D721Med (cell line): ENCODE measurements at places on chromosomes 6 and 20.

DNA sequence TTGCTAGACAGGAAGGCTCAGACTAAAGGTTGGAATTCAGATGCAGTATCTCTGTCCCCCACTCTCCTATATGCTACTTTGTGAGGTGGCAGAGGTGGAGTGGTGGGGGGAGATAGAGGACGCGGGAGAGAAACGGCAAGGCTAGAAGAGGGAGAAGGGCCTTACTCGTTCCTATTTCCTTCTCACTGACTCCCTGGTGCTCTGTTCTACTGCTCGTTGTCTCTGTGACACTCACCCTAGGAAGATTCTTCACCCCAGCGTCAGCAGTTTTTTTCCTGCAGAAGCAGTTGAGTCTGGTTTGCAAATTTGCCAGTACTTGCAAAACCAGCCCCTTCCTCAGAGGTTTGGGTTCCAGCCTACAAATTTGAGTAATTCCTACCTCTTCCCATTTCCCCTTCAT lies 801.1 kb upstream of the SLC35B3 start:
- DNase-seq = no peak

DNA sequence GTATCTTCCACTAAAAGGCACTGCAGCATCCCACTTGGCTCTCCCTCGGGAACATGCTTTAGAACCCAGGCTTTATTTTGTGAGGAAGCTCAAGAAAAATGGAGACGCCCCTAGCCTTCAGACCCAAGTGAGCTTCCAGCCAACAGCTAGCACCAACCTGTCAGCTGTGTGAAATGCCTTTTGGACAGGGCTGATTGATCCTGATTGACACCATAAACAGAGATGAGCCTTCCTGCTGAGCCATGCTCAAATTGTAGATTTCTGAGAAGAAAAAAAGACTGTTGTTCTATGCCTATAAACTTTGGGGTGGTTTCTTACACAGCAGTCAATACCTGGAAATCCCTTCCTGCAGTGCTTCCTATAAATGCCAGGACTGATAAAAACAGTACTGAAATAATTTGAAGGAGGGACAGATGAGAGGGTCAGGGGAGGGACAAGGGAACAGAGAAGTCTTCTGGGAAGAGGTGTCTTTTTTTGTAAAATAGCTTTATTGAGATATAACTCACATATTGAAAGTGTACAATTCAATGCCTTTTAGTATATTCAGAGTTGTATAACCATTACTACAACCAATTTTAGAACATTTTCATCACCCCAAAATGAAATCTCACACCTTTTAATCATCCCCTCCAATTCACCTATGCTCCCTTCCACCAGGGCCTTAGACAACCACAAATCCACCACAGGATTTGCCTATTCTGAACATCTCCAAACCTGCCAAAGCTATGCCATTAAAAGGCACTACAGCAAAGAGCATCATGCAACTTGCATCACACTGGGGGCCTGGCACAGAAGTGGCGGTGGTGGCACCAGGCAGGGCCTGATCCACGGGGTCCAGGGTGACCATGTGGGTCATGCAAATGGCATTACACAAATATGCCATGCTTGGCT lies 2.7 kb upstream of the STK4 start:
- no peak for DNase-seq

DNA sequence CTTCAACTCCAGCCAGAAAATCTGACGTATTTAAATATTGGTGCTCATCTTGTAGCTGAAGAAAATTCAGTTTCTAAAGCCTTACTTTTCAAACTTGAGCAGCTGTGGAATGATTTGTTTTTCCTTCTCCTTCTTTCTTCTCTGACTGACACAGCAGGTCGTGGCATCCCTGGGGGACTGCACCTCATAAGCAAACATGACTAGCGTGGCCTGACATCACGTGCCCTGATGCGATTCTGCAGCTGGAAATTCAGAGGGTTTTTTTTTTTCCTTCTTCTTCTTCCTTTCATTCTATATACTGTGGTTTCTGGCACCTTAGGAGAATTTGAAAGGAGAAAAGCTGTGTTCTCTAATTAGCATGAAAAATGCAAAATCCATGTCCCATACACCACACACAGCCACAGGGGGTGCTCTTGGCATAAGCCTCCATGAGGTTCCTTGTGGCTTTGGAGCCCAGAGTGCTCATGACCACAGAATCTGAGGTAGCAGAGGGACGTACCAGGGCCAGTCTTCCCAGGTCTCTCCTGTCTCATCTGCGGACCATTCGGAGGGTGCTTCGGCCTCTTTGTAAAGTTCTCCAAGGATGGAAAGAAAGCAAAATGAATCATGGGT lies 258.5 kb upstream of the CDH4 start:
- no peak for DNase-seq

GRCh38 chr20:45187693-45188092 lies 13.0 kb downstream of the PI3 start:
- DNase-seq = no peak

DNA sequence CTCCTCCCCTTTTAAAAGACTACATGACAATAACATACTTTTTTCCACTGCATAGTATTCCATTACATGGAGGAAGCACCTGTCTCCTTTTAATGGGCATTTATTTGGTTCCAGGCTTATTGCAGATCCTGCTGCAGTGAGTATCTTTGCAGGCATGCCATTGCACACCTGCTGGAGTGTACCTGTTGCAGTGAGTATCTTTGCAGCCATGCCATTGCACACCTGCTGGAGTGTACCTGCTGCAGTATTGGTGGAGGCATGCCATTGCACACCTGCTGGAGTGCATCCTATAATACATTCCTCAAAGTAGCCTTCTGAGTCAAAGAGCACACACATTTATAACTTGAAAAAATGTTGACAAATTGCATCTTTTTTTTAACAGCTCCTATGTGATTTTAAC lies 1.6 kb downstream of the BFSP1 start:
- no peak for DNase-seq

GRCh38 chr6:107750176-107750797 lies 73.8 kb downstream of the SCML4 start:
- no peak for DNase-seq

DNA sequence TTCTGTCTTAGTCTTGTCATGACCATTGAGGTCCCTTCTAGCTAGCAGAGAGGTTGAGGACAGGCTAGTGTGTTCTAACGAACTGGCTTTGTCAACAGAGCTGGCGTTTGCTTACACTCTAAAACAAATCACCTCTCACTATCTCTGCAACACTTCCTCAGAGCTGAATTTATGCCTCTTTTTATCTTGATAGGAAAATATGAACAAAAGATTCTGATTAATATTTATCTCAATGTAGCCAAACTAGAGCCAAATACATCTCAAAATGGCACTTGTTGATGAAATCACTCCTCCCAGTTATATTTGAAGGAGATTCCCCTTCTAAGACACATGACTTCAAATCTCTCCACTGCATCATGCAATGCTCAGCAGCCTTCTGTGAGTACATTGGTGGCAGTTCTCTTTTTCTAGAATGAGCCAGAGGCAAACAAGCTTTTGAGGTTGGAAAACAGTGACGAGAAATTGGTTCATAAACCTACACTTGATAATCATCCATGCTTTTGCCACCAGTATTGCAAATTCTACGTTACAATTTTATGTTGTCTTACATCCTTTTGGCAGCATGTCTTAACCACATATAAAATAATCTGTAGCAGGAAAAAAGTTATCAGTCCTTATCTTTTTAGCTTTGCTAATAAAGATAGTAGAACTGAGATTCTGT lies 615.7 kb upstream of the CITED2 start:
- DNase-seq = no peak

DNA sequence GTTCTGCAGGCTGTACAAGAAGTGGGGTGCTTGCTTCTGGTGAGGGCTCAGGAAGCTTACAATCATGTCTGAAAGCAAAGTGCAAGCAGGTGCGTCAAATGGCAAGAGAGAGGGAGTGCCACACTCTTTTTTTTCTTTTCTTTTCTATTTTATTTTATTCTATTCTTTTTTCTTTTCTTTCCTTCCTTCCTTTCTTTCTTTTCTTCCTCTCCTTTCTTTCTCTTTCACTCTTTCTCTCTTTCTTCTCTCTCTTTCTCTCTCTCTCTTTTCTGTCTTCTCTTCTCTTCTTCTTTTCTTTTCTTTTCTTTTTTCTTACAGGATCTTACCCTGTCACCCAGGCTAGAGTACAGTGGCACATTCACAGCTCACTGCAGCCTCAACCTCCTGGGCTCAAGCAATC lies 19.5 kb downstream of the ACOT13 start:
- no peak for DNase-seq

DNA sequence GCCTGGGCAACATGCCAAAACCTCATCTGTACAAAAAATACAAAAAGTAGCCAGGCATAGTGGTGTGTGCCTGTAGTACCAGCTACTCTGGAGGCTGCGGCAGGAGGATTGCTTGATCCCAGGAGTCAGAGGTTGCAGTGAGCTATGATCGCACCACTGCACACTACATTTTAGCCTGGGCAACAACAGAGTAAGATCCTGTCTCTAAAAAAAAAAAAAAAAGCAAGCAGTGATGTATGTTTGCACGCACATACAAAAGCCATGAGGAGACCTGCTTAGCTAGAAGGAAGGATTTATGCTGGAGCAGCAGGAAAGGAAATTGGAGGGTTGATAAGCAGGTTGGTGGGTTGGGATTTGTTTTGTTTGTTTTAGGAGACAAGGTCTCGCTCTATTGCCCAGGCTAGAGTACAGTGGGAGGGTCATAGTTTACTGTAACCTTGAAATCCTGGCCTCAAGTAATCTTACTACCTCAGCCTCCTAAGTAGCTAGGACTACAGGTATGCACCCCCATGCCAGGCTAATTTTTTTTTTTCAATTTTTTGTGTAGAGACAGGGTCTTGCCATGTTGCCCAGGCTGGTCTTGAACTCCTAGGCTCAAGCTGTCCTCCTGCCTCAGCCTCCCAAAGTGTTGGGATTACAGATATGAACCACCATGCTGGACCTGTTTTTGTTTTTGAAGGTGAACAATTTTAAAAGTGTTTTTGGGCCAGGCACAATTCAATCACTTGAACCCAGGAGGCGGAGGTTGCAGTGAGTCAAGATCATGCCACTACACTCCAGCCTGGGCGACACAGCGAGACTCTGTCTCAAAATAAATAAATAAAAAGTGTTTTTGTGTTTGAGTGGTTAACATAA lies 4.0 kb downstream of the ZSWIM3 start:
- DNase-seq = no peak

DNA sequence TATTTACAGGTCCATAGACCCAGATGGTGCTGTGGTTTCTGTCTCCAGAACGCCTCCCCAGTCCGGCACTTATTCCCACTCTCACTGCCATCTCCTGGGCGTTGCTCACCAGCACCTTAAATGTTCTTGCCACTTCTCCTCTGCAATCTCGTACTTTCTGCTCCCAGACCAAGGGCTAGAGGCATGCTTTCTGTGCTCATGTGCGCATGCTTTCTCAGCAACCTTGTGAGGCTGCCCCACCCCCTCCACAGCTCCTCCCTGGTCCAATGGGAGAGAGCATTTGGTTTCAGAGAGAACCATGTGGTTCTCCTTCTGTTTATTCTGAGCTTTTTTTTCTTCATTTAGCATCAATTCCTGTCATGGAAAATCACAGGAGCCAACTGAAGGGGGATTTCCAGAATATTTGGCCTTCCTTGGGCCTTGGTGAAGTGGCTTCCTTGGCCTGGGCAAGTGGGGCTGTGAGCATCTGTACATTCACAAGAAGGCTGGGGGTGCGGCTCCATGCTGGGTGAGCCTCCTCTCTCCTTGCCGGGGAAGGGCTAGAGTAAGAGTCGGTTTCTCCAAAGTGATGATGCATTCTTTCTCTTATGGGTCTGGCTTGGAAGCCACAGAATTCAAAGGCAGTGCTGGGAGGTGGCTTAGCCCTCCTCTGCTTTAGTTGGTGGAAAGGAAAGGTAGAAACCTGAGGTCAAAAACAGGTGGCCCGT lies 66.6 kb downstream of the PHACTR3 start:
- DNase-seq = no peak

DNA sequence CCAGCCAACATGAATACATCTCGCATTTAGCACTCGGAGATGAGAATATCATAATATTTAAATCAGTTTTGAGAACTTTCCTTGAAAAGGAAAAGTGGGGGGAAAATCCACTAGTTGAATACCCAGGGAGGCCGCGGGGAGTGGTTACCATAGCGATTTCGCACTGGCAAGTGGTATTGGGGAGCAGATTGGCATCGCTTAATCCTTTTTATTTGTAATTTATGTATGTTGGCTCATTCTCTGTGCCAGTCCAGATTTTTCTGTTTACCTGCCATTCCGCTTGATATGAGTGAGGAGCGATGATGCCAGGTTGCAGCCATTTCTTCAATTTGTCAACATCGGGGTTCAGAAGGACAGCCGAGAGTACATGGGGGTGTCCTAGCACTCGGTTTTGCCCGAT lies 291.8 kb downstream of the ZNF217 start:
- no peak for DNase-seq

- no peak for DNase-seq
These were observed 54.5 kb downstream of the IPCEF1 start for GRCh38 chr6:154301839-154302752.

DNA sequence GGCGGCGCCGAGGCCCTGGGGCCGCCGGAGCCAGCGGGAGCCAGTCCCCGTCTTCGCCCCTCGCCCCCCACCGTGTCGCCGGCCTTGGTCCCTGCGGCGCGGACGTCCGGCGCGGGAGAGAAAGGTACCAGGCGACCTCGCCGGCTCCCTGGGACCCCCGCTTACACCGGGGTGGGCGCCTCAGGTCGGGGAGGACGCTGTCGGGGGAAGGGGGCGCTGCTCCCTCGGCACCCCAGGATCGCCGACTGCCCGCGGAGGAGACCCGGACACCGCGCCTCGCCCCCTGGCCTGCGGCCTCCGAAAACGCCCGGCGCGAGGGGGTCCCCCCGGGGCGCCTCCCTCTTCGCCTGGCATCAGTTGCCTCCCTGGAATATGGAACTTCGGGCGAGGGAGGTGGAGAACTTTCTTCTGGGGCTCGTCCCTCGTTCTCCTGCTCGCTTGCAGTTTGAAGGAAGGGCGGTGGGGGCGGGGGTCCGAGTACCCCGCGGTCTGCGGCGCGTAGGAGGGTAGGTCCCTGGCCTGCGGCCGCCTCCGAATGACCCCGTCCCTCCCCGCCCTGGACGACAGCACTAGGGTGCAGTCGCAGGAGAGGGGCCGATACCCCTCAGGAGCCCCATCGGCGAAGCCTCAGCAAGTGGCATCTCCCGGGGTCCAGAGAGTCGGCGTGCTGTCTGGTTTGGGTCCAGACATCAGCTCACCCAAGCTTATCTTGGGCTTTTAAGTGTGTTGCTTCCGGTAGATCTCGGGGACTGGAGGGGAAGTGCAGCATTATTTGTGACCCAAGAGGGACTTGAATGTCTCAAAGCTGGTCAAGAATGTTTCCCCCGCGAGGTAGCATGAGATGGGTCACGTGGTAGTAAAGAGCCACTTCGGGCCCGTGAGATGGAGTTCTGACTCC lies 549 bp downstream of the ANKRD6 start:
- no peak for DNase-seq

GRCh38 chr20:33139467-33139866 lies 28.5 kb upstream of the BPIFA2 start:
- DNase-seq = no peak

DNA sequence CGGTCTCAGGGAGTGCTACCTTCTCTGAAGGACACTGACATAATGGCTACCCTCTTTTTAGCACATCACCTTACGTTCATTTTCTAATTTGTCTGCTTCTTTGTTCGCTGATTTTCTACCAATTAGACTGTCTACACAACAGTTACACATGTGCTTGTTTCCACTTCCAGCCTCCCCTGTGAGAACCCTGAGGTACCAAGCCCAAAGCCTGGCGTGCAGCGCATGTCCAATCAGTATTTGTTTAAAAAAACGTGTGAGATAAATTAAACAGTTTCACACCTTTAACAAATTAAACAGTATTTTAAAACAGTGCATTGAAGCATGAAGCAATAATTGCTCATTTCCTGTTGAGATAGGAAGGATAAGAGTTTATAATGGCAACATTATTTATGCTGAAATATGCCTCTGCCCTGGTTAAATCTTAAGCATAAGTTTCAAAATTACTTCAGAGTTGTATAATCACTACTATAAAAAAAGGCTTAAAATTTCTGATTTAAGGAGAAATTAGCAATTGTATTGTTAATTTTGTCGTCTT lies 88.9 kb downstream of the MAP3K5 start:
- no peak for DNase-seq
